Fibroblast of the conjunctiva (primary cell): ENCODE measurements at places on chromosomes 5 and 9.
A peak's percentile ranks its signal among the peaks of the same experiment; 100 is the strongest.

GRCh38 chr5:38670878-38671277 is 114.4 kb upstream of the LIFR start:
- DNase-seq, result no peak

DNA sequence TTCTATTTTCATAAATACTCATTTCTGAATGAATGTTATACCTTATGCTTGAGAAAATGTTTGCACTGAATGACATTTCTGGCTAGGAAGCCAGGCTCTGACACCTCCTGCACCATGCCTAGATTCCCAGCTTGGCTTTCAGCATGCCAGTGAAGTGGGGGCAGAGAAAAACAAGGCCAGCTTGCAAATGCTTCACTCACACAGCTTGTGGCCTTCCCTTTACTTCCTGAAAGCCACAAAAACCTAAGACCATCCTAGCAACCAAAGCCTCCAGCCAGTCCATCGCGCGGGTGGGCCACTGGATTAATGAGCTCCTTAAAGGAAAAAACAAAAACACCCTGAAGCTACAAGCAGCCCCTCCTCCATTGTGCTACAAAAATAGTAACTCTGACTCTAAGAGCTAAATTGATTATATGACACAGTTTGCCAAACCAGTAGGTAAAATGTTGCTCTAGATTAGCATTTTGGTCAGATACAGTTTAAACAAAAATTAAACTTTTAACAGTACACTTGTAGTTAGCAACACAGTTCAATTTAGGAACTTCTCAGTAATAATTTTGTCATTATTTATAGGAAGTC is 159.9 kb downstream of the TSSK1B start:
- DNase-seq, result no peak

DNA sequence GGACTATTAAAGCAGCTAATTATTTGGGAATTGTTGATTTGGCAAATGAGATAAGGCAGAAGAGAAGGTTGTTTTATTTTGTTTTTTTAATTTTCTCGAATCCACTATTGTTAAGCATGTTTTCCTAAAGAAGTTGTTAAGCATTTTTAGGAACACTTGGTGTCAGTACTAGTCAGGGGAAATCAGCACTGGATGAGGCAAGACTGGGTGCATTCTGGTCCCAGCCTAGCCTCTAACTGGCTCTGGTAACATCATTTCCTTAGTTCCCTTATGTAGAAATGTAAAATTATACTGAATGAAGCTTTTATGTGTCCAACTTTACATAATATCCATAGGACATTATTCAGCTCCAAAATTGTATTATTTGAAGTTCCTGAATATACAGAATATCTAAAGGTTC is 196.1 kb downstream of the PCSK5 start:
- DNase-seq, result no peak

DNA sequence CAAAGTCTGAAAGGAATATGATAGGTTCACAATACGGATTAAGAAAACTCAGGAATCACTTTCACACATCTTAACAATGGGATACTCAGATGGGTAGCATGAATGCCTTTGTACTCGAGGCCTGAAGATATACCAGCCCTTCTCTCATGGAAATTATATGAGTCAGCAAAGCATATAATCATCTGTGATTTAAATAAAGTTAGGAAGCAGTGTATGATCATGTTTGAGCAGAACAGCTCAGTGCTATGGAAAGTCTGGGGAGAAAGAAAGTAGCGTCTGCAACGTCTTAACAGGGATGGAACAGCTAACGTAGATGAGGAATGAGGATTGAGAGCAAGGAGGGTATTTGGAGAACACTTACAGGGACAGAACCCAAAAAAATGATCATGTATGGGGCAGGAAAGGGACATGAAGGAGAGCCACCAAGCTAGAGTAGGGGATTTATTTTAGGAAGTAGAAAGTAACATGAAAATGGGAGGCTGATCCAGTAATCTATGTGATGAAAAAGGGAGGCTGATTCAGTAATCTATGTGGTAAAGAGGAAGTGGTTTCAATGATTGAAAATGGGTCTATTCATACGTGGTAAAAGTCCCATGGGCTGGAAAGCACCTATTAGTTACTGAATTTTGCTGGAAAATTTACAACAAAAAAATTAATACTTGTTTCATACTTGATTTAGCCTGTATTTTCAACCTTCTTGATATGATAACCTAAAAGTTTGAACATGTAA is 85.9 kb downstream of the GNA14 start:
- DNase-seq, result no peak

DNA sequence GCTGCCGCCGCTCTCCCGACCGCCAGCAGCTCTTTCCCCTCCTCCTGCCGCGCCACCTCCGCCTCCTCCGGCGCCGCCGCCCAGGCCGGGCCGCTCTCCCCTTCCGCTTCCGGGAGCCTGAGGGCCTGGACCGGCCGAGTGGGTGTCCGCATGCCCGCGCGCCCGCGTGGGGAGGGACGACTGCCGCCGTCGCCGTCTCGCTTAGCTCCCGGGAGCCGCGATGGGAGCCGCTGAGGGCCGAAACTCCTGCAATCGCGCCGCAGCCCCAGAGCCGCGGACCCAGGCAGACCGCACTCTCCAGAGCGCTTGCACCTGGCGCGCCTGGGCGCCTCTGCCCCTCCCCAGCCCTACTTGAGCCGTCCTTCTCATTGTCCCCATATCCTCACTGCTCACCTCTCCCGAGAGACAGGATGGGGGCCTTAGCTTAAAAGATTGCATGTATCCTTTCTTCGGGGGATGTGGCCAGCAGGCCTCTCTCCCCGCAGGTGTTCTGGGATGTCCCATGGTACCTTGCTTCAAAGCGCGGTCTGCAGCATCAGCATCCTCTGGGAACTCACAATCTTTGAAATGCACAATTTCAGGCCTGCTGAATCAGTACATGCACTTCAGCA is at the start of gene ZDHHC21:
Gene ZDHHC21 (minus strand): TSS at position 182 of the 611 bp plus-strand sequence. CDS start 19,092 bp downstream, outside the sequence.
- DNase-seq, result no peak

DNA sequence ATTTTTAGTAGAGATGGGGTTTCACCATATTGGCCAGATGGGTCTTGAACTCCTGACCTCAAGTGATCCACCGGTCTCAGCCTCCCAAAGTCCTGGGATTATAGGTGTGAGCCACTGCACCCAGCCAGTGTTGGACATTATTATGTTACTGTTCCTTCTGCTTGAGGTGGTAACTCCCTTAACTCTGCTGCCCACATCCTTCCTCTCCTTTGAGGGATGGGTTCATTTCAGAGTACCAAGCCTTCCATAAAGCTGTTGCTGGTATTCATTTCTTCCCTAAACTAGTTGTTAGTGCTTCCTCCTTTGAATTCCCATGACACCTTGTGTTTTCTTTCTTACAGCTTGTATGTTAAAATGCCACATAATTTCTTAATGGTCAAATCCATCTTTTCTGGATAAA is 54.0 kb downstream of the CTNNA1 start:
- DNase-seq, result no peak

DNA sequence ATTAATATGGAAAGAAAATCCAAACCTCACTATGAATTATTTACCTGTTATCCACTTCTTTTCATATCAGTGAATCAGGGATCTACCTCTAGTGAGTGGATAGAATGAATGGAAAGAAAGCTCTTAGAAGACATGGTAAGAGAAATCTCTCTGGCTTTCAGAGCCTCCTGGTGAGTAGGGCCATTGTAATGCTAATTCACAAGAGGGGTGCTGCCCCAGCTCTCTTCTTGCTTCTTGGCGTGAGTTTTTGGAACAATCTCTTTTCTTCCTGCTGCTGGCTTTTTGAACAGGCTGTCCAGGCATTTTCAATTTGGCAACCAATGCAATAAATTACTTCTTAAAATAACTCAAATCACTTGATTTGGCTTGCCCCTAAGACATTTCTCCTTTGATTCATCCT is 49.9 kb upstream of the KCNN2 start:
- DNase-seq, result no peak

GRCh38 chr5:157308836-157309465 is 43.0 kb downstream of the CYFIP2 start:
- DNase-seq, result no peak

GRCh38 chr5:55841976-55842375 is 9.2 kb upstream of the IL31RA start:
- no peak for DNase-seq

GRCh38 chr5:161299053-161299452 is 247.5 kb downstream of the GABRB2 start:
- DNase-seq, result no peak

GRCh38 chr5:39093352-39093751 is 19.2 kb upstream of the RICTOR start:
- DNase-seq, result no peak

- DNase-seq, result no peak
Measured at GRCh38 chr9:100580257-100580656, 2.4 kb downstream of the CAVIN4 start.

DNA sequence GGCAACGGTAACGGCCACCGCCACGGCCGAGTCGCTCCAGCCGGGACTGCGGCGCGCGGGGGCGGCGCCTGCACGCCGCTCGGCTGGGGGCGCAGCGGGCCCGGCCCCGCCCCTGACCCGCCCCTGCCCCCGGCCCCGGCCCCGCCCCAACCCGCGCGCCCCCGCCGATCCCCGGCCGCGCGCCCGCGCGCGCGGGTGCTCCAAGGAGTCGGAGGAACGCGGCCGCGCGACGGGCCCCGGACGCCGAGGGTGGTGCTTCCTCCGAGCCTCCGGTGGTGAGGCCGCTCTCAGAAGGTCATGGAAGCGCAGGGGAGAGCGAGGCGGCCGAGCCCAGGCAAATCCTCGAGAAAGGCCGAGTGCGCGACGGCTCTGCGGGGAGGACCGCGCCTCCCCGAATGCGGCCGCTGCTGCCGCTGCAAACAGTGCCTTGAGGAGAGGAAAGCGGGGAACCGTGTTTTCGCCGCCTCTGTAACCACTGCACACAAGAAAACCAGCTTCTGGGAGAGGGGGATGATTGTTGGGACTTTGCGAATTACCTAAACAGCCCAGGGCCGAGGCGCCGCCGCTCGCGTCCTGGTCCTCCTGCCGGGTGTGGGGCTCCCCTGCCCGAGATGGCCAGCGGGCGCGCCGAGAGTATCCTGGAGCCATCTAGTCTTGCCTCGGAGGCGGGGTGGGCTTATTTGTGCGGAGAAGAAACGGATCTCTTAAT is at the start of gene LIFR:
Gene LIFR (minus strand): TSS at position 48 of the 709 bp plus-strand sequence. CDS start 25,999 bp downstream, outside the sequence.
- peak; percentile 59 for DNase-seq

DNA sequence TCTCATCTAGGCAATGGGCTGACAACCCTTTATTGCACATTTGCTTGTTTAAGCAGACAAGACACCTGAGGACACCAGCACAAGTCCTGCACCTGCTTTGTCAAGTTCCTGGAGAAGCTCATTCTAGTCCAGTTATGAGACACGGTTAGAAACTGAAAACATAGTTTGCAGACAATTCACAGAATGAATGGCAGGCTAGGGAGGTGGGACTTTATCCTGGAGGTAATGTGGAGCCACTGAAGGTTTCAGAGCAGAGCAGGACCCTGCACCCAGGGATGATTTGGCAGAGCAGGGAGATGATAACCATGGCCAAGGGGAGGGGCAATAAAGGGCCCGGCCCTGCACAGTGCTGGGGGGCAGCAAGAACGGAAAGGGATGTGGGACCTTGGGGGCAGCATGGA is 50.7 kb upstream of the SLC25A51 start:
- no peak for DNase-seq

DNA sequence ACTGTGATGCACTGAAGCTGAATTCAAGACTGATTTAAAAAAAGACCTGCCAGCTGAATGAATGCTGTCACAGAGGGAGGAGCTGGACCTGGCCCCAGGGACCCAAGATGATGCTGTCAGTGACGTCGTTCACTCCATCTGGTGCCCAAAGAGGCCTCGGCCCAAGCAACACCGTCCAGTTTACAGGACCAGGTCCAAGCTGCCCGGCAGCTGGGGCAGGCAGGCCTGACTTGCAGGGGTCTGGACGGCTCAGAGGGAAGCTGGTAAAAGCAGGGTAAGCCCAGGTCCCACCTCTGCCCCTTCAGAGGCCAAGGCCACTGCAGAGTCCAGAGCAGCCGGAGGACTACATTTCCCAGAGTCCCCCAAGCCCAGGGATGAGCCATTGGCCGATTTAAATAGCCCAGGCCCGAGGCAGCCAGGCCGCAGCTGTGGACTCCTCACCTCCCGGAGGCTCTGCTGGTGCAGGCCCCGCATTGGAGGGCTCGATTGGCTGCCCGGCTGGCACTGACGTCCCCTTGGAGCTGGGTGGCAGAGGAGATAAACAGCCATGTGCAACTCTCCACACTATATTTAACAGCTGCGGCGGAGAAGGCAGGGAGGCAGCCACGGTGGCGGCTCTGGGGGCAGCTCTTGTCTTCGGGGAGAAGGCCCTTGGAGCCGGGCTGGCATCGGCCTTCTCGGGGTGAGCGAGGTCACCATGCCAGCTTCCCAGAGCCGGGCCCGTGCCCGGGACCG is at the start of gene PLPP7:
Gene PLPP7 (plus strand): TSS at position 423 of the 735 bp plus-strand sequence. CDS start 275 bp downstream, at position 698.
- peak; percentile 10 for DNase-seq
